H54 (cell line): ENCODE measurements at places on chromosomes 3 and 15.
A peak's percentile ranks its signal among the peaks of the same experiment; 100 is the strongest.

- DNase-seq: no peak
Measured at GRCh38 chr15:56598991-56599390, 134.1 kb upstream of the MNS1 start.

- DNase-seq: no peak
Measured at GRCh38 chr15:62569460-62570404, 404.6 kb upstream of the C2CD4B start.

DNA sequence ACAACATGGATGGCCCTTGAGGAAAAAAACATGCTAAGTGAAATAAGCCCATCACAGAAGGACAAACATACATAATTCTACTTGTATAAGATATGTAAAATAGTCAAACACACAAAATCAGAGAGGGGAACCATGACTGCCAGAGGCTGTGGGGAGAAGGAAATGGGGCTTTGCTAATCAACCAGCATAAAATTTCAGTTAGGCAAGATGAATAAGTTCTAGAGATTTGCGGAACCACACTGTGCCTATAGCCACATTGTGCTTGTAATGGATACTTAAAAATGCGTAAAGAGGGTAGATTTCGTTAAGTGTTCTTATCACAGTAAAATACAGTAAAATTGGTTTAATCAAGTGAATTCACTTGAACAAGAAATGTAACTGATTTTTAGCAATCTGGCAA, 33.7 kb upstream of the SPTBN5 start:
- no peak for DNase-seq

GRCh38 chr3:175989161-175989560, 1130.0 kb downstream of the NAALADL2 start:
- no peak for DNase-seq

DNA sequence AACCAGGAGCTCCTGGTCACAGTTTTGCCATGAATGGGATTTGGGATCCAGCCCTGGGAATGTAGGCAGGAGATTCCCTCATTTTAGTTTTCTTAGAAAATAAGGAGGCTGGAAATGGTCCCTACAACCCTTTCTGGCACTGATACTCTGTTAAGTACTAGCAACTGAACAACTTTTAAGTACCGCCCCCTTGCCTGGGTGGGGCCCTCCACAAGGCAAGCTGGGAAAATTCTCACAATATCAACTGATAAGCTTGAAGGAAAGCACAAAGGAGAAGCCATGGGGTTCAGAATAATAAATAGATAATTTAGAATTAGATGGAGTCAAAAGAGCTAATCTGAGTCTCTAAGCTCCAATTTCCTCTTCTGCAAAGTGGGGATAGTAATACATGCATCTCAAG, 4.2 kb upstream of the DGKG start:
- no peak for DNase-seq

- DNase-seq: peak; percentile 22
Measured at GRCh38 chr3:71582612-71583565, 639 bp downstream of the FOXP1 start.

GRCh38 chr3:25212736-25213135, 215.3 kb upstream of the RARB start:
- DNase-seq: no peak

- DNase-seq: no peak
Measured at GRCh38 chr15:45646220-45646619, 11.4 kb downstream of the SQOR start.

- no peak for DNase-seq
Measured at GRCh38 chr3:194866236-194866635, 180.6 kb downstream of the FAM43A start.

GRCh38 chr3:53318522-53318921, 28.8 kb downstream of the DCP1A start:
- DNase-seq: peak; percentile 20

DNA sequence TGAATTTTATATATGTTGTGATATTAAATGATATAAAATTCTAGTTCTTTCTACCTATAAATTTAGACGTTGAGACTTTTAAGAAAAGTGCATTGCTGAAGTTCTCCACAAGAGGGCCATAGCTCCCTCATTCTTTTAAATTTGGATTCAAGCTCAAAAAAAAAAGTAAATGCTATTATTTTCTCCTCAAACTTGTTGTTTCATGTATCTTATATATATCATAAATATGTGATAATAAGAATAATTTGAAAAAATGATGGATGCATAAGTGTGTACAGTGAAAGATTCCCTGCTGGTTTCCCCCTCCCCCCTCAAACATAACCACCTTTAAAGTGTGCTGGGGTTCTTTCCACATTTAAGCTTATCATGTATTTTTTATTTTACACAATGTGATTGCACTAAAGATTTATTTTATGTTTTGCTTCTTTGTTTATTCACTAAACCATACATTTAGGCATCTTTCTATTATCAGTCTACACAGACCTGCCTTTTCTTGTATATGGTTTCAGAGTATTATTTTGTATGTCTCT, 769.4 kb upstream of the GOLIM4 start:
- no peak for DNase-seq

DNA sequence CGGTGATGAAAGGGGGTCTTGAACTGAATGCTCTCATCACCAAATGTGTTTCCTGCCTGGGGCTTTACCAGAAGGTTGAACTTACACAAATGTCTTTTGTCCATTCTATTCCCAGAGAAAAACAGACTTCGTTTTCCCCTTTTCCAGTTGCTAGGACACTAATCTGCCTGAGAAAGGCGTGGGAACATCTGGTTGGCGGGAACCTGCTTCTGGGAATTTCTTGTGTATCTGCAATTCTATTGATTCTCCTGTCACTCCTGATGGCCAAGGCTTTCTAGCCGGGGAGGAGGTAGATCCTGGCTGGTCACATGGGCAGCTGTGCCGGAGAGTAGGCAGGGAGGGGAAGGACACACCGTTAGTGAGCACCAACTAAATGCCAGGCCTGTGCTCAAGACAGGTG, 31.1 kb upstream of the CCDC174 start:
- DNase-seq: no peak

DNA sequence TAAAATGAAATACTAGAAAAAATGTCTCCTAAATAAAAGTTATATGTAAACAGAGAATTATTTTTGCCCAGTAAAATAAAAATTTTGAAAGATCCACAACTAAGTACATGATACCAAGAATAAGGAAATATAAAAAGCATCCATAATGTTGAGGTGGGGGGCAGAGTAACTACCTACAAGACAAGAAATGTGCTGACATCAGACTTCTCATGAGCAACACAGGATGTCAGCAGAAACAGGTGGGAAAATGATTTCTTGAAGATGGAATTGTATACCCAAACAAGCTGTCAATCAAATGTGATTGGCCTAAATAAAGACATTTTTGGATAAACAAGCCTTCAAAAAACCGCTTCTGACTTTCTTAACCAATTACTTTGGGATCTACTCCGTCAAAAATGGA, 143.9 kb upstream of the LIPC start:
- DNase-seq: no peak

DNA sequence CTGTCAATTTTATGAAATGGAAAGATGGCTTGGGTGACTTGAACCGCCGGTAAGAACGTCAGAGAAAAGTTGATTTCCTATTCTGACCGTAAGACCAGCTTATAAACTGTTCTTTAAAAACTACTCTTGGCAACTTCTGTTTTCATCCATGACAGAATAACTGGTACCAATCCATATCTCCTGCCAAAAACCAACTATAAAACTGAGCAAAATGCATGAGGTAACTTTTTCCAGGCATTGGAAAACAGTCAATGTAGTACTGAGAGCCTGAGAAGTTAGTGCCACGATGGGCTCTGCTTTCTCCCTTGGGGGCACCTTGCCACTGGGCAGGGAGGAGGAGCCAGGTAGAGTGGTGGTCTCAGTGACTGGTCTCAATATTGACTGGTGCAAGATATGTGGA, 615.2 kb upstream of the TBL1XR1 start:
- DNase-seq: no peak

DNA sequence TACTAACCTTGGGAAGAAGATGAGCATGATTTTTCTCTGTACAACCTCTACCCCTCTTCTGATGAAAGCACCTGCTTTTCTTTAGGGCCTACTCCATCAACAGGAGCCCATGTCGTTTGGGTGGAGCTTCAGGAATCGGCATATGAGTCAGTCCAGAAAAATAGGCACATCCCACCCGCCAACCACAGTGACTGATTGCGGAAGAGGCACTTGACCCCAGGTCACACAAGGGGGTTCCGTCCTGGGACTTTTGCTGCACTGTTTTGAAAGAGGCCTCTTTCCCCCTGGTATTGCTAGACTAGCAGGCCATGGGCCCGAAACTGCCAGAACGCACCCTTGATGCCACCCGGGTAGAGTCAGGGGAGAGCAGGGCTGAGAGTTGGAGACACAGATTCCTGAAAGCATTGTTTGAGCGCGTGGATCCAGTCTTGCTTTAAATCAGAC, 19.3 kb upstream of the NRROS start:
- no peak for DNase-seq

DNA sequence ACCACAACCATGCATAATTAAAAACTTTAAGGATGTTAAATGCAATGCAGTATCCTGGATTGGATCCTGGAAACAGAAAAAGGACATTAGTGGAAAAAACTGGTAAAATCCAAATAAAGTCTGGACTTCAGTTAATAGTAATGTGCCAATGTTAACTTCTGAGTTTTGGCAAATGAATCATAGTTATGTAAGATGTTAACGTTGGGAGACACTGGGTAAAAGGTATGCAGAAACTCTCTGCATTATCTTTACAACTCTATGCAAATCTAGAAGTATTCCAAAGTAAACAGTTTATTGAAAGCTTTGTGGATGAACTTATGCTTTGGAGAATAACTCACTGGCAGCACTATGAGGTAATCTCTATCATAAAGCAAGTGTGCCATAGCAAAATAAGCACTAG, 357.4 kb downstream of the RORA start:
- DNase-seq: no peak

- no peak for DNase-seq
Measured at GRCh38 chr3:77323626-77324025, 283.7 kb downstream of the ROBO2 start.

GRCh38 chr15:82647045-82647834, at the start of gene CPEB1:
CPEB1 (minus strand) TSS chr15:82647363; CDS start chr15:82628459, 18,904 bp downstream.
- DNase-seq: peak; percentile 78

DNA sequence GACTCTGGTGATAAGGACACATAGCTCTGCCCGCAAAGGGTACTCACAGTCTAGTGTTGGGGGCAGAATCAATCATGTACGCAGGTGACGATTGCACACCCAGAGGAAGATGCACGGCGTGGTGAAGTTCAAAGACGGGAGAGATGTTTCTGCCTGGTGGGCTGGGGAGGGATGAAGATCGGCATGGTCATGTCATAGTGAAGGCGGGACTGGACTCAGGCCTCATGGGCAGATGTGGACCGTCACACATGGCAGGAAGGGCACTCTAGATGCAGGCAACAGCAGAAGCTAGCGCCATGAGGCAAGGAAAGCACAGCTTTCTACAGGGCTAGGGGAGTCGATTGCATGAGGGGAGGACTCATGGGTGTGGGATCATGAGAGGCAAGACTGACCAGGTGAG, 240.6 kb downstream of the OPA1 start:
- no peak for DNase-seq

- DNase-seq: no peak
Measured at GRCh38 chr3:42685363-42685881, at the start of gene KLHL40. KLHL40 (plus strand) TSS chr3:42685537; CDS start chr3:42685619, 82 bp downstream.

DNA sequence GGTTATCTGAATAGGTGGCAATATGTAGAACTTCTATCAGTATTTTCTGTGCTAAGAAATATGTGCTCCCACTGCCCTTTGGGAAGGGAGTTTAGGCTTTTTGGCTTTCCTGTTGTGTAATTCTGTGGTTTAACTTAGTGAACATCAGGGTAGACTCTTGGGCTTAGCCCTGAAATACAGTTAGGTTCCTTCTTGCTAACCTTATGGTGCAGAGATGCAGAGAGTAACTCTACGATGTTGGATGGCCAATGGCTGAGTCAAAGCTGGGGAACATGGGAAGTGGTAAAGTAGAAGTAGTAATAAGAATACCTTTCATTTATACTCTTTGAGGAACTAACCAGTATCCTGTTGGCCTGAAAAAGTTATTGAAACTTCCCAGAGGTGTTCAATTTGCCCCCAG, 80.8 kb upstream of the IL12A start:
- no peak for DNase-seq

DNA sequence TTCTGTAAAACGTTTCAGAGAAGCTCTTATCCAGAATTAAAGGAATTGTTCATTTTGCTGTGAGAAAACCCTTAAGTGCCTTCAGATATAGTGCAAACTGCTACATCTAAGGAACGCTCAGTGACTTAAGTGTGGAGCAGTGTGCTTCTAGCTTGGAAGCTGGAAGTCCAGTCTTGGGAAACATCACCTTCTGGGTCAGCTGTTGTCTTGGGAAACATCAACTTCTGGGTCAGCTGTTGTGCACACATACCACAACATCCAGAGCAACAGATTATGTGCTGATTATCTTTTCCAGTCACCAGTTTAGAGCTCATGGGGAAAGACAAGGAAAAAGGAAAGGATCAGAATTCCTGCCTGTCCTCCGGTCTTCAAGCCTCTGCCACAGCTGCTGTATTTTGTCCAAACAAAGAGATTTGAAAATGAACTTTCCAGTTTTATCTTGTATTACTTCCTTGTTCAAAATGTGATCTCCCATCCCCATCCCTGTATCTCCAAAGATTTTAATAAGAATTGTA, 713.6 kb downstream of the NSUN3 start:
- DNase-seq: no peak

- no peak for DNase-seq
Measured at GRCh38 chr15:25481208-25481859, 42.5 kb upstream of the UBE3A start.

- DNase-seq: no peak
Measured at GRCh38 chr3:159887168-159887567, 101.5 kb upstream of the IL12A start.

GRCh38 chr15:75007216-75007615, 11.9 kb downstream of the SCAMP5 start:
- no peak for DNase-seq

DNA sequence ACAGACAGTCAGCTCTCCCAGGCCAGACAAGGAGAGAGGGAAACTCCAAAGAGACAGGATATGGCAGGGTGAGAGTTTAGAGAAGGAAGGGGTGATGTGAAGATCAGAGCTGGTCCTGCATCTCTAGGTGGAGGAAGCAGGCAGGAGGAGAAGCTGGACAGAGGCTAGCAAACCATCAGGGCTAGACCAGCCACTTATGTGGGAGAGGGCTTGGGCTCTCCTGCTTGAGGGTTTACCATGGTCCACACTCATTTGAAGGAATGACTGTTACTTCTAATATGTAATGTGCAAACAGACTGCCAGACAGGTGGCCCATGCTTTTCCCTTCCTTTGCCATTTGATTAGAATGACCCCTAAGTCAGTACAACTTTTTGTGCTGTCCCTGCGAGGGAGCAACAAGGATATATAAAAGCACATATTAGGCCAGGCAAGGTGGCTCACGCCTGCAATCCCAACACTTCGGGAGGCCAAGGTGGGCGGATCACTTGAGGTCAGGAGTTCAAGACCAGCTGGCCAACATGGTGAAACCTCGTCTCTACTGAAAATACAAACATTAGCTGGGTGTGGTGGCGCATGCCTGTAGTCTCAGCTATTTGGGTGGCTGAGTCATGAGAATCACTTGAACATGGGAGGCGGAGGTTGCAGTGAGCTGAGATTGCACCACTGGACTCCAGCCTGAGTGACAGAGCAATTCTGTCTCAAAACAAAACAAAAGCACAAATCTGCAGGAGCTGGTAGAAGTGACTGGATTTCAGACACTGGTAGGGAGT, 41.0 kb upstream of the MANF start:
- no peak for DNase-seq
